ENCODE measurements at places on chromosomes 7 and 10.

DNA sequence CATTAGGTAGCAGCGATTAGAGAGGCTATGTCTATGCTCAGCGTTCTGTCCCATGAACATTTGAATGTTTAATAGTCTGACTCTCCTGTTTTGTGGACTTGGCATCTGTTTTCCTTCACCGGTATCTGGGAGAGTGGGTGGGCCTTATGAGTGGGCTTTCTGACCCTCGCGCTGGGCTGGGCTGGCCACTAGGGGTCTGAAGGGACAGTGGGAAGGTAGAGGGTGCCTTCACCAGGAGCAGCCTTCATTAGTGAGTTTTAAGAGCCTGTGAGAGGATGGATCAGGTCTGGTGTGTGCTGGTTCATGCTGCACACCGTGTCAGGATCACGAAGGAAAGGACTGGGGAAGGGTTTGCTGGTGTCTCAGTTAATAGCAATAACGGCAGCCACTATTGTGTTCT, 33.4 kb downstream of the DCLRE1A start:
- peak; percentile 82 for DNase-seq
- H3K27me3 ChIP-seq = no peaks in the 10 kb centered on the region
- no peak overlapping the region for H3K4me3 ChIP-seq
- H3K4me1 ChIP-seq = no peaks in the 10 kb centered on the region

- no peaks in the 10 kb centered on the region for H3K27me3 ChIP-seq
- no peak overlapping the region for H3K27ac ChIP-seq
- H3K4me1 ChIP-seq = no peaks in the 10 kb centered on the region
- H3K4me3 ChIP-seq = no peak overlapping the region
Measured at GRCh38 chr7:117808341-117808757, 64.9 kb downstream of the CTTNBP2 start.

DNA sequence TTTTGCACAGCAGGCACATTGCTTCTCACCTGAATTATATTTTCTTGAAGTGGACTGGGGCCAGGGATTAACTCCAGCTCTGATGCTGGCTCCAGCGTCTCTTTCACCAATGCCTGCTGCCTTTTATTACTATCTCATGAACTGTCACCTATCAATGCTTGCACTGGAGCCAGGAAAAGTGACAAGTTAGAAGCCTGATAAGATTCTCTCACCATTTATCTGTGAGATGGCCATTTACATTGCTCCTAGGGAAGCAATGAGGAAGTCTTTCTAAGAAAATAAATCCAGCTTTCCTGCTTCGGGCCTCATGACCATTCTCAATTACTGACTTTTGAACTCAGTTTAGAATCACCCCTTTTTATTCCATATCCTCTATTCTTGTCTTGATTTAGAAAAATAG, 48.5 kb upstream of the LRRTM3 start:
- H3K27ac ChIP-seq = no peak overlapping the region
- DNase-seq = no peak
- no peaks in the 10 kb centered on the region for H3K36me3 ChIP-seq
- no peak overlapping the region for H3K4me3 ChIP-seq
- H3K27me3 ChIP-seq = peaks cover 58% of the 10 kb centered on the region
- H3K4me1 ChIP-seq = peaks cover 5% of the 10 kb centered on the region

DNA sequence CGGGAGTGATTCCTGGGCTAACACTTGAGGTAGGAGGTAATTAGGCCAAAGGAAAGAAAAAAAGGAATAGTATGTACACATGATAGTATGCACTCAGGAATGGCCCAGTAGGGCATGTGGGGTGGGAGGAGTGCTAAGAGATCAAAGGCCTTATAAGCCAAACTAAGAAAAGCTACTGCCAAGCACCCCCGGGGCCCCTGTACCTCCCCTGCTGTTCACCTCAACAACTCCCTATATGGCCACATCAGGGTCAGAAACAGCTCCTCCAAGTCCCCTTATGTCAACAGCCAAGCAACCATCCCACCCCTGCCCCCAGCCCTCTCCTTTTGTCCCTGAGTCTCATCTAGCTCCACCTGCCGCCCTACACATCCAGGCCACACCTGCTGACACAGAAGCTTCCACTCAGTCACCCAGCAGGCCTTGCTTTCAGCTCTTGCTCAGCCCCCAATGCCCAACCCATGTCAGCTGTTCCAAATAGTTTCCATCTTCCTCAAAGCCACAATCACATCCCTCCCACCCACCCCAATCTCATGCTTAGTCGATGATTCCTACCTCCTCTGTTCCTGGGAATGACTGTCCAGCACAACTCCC, 80.2 kb downstream of the SORBS1 start:
- H3K36me3 ChIP-seq = no peaks in the 10 kb centered on the region

GRCh38 chr7:150897502-150898474, 45.5 kb downstream of the AOC1 start:
- no peak for DNase-seq
- H3K4me1 ChIP-seq = no peaks in the 10 kb centered on the region
- H3K27ac ChIP-seq = no peak overlapping the region
- no peaks in the 10 kb centered on the region for H3K36me3 ChIP-seq
